Pancreas (tissue), 10 donors: ENCODE measurements at places on chromosomes 12 and 14.

DNA sequence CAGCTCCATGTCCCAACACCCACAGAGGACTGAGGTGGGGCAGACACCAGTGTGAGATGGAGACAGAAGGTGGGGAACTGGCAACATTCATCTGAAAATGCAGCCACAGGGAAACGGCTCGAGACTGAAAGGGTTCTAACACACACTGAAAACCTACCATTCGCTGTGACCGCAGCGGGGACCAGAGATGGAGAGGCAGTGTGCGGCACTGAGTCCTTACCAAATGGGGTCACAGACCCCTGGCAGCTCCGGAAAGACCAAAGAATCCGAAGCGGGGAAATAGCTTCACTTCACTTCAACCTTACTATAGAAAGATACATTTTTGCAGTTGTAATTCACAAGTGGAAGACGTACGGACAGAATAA, 9.6 kb downstream of the BAG5 start:
- no peak for DNase-seq

DNA sequence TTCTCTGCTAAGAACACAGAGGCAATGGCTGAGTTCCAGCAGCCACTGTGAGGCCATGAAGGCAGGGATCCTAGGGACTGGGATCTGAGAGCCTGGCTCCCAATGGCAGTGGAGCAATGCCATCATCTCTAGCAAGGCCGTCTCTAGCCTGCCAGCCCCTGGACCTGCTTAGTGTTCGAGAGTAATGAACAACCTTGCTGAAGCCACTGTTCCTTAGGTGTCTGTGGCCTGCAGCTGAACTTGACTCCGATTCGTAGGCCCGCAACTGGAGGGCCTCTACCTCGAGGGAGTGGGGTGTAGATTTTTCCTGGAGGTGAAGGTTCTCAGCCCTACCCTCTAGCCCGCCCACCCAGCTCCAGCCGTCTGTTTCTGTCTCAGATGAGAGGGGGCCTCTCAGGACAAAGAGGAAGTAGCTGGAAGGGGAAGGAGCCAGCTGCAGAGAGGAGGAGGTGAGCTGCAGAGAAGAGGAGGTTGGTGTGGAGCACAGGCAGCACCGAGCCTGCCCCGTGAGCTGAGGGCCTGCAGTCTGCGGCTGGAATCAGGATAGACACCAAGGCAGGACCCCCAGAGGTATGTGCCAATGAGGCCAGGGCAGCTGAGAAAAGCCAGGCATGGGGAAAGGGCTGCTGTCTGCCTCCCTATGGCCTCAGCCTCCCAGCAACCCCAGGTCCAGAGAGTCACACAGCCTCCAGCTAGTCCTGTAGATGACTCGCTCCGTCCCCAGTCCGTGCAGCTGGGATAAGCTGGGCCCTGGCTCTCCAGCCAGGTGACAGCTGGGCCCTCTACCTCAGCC, at the start of gene PLD4:
Gene PLD4 (plus strand): TSS at position 459 of the 793 bp plus-strand sequence. CDS start 2,262 bp downstream, outside the sequence.
- no peak for DNase-seq

- DNase-seq, result no peak
Measured at GRCh38 chr14:92596331-92596907, 82.8 kb downstream of the RIN3 start.

DNA sequence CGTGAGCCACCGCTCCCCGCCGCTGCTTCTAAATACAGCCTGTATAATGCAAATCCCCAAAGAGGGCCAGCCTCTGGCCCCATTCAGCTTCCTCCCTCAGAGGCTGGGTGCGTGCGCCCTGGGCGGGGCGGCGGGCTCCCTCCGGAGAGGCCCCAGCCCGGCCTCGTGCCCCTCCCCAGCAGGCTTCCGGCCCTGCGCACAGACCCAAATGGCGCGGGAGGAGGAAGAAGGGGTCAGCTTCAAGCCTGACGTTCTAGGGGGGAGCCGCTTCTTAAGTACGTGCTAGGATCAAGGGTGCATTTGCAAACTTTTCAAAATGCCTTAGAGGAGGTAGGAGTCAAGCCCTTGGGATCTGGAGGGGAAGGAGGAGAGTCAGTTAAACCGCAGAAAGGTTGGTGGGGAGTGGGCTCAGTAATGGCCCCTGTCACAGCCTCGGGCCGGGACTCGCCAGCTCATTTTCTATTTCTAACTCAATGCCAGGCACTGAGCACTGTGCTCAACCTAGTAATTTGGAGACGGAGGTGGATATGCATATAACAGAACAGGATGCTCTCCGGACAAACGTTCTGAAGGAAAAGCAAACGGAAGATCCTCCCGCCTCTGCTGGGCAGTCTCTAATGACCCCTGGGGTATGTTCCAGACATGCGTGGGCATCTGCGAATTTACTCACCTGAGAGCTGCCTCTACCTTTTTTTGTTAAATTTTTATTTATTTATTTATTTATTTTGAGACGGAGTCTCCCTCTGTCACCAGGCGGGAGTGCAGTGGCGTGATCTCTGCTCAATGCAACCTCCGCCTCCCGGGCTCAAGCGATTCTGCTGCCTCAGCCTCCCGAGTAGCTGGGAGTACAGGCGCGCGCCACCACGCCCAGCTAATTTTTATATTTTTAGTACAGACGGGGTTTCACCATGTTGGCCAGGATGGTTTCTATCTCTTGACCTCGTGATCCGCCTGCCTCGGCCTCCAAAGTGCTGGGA, 32.3 kb downstream of the NINJ2 start:
- no peak for DNase-seq

GRCh38 chr12:54879150-54879549, 24.8 kb downstream of the MUCL1 start:
- DNase-seq, result no peak

DNA sequence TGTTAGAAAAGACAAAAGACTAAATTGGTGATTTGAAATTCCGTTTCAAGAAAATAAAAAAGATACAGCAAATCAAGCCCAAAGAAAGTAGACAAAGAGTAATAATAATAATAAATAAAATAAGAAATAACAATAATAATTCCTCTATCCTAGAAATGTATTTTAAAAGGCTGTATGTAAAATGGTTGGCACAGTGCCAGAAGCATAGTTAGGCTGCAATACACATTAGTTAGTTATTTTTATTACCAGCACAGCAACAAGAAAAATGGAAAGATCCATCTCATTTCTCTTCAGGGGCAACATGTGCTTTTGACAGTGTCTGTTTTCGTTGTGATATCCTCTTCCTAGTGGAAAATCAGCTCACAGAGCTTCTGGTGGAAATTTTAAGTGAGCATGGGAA, 174.1 kb upstream of the TMTC1 start:
- DNase-seq, result no peak

DNA sequence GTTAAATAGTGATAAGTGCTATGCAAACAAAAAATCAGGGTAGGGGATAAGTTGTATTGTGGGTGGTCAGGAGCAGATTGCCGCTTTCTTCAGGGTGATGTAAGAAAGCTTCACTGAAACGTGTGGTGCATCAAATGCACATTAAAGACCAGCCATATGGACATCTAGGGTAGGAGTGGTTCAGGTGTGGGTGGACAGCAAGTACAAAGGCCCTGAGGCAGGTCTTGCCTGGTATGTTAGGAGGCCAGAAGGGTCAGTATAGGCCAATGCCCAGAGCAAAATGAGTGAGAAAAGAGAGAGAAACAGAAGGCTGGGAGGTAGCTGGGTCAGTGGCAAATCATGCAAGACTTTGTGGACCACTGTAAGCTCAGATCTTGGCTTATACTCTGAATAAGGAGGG, 25.6 kb upstream of the CISTR start:
- DNase-seq, result no peak

DNA sequence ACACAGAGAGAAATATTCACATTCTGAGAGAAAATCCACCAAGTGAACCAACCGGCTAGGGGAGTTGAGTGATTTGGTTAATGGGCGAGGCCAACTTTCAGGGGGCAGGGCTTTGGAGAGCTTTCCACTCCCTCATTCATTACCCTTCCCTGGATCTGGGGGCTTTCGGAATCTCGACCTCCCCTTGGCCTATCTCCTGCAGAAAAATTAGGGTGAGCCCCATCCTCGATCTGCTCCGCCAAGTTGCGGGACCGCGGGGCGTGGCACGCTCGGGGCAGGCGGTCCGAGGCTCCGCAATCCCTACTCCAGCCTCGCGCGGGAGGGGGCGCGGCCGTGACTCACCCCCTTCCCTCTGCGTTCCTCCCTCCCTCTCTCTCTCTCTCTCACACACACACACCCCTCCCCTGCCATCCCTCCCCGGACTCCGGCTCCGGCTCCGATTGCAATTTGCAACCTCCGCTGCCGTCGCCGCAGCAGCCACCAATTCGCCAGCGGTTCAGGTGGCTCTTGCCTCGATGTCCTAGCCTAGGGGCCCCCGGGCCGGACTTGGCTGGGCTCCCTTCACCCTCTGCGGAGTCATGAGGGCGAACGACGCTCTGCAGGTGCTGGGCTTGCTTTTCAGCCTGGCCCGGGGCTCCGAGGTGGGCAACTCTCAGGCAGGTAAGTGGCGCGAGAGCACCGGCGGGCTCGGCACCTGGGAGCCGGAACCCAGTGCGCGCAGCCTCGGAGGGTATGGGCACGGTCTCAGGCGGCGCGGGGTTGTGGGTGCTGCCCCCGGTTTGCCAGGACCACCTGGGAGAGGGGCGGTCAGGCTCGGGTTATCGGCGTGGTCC, at the start of gene ERBB3:
Gene ERBB3 (plus strand): TSS at position 443 of the 833 bp plus-strand sequence. CDS start 136 bp downstream, at position 579.
- peak; percentile 90 for DNase-seq

DNA sequence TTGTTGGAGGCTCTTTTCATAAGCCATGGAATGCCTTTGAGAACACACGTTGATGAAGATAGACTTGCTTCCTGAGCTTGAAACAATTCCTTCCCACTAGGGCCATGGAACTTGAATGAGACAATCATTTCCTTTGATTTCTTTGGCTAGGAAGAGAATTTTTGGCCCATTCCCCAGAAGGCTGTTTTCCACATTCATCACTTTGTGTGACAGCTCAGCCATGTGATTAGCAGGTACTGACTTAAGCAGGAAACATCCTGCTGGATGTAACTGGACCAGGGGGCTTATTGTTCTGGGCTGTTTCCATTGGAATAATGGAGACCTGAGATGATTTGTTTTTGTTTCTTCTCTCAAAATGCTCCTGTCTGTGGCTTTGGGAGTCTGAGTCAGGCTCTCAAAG, 469.8 kb upstream of the SEL1L start:
- DNase-seq, result no peak

GRCh38 chr12:51598156-51598555, 7.1 kb downstream of the SCN8A start:
- no peak for DNase-seq

GRCh38 chr12:53383258-53383657, 3.3 kb downstream of the SP1 start:
- DNase-seq, result no peak

- DNase-seq, result no peak
Measured at GRCh38 chr12:126588586-126589249, 1523.5 kb downstream of the AACS start.

- DNase-seq, result peak; percentile 69
Measured at GRCh38 chr14:104650057-104650980, 39.1 kb upstream of the INF2 start.

DNA sequence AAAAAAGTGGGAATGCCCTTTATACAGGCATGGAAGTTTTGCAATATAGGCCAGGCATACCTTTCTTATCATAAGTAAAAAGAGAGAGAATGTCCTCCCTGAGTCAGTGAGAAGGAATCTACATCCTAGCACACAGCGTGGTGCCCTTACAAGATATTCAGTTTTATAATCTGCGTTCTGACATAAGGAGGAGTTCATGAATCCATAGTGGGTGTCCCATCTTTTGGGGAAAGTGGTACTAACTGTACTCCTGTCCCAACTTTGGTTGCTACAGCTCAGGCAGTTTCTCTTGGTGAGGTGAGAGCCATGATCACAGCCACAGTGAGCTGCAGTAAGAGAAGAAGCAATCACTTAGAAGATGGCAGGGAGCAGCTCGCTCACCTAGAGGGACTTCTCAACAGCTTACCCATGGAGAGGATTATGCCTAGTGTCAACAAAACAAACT, 332.9 kb downstream of the BCAT1 start:
- DNase-seq, result no peak

GRCh38 chr12:99957866-99958466, 26.8 kb downstream of the ANKS1B start:
- DNase-seq, result no peak

DNA sequence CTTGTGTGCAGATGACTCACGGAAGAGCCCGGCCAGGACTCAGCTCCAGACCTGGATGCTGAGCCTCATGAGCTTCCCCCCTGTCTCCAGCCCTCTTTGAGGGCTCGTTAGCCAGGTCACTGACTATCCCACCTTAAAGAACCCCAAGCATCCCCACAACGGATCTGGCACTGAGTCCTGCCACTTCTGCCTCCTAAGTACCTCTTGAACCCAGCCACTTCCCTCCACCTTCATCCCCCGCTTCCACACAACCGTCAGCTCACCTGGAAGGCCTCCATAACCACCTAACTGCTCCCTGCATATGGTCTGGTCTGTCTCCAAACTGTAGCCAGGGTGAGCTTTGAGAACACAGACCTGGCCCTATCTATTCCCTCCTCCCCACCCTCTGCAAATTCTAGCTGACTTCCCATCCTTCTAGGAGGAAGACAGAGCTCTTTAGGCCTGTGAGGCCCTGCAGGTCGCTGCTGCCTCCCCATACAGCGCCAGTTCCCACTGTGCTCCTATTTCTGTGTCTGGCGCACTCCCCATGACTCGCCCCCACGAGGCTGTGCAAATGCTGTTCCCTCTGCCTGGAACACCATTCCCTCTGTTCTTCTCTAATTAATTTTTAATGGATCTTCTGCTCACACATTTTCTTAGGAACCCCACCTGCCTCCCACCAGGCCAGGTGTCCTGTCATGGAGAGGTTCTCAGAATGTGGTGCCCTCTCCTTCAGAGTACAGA, 2.9 kb upstream of the HSP90AA1 start:
- DNase-seq, result no peak

- DNase-seq, result peak; percentile 44
Measured at GRCh38 chr14:100239211-100239839, 381 bp downstream of the YY1 start.

DNA sequence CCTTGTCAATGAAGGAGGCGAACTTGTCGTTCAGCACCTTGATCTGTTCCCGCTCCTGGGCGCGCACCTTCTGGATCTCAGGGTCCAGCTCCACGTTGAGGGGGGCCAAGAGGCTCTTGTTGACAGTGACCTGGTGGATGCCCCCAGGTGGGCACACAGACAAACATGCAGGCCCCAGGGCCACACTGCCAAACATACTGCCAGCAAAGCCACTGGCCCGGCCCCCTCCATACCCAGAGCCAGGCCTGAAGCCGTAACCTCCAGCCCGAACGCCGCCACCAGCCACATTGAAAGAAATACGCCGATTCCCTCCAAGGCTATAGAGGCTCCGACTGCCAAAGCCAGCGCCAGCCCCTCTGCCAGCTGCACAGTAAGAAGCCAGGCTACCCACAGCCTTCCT, 337 bp downstream of the KRT74 start:
- DNase-seq, result no peak

- peak; percentile 87 for DNase-seq
Measured at GRCh38 chr14:93137864-93138263, 22.1 kb upstream of the ITPK1 start.

GRCh38 chr12:131694116-131694838, 16.6 kb upstream of the SFSWAP start:
- no peak for DNase-seq

- peak; percentile 23 for DNase-seq
Measured at GRCh38 chr14:100674897-100675619, 51.6 kb upstream of the DLK1 start.

DNA sequence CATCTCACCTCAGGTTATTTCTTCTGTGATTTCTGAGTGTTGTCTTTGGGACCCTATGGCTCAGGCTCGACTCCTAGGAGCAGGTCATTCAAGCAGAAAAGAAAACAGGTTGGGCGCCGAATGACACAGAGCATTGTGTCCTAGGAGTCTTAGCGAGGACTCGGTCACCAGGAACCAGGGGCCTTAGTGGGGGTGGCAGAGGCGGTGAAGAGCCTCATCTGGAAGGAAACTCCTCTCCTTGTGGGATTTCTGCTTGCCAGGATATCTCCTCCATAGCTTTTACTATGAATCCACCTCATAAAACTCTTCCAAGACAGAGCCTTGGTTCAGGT, 630 bp downstream of the PLEKHH1 start:
- DNase-seq, result no peak

- DNase-seq, result no peak
Measured at GRCh38 chr14:77544571-77544970, 46.0 kb upstream of the ISM2 start.
